ENCODE measurements at places on chromosomes 7 and 10.

GRCh38 chr10:7651853-7652470, 14.8 kb downstream of the ITIH5 start:
- DNase-seq, result no peak

GRCh38 chr7:113204415-113204814, 86.1 kb upstream of the SMIM30 start:
- DNase-seq, result no peak

DNA sequence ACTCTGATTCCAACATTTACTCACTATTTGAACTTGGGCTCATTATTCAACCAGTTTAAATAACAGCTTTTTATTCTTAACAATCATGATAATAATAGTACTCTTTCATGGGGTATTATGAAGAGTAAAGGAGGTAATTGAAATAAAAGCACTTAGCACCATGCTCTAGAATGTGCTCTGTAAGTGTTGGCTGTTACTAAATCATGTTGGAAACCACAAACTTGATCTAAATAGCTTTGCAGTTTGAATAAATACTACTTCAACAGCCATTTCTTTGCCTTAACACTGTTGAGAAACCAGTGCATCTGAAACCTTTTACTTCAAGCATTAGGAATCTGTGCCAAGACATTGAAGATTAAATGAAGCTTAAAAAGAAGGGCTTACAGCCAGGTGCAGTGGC, 7.9 kb upstream of the UPF2 start:
- DNase-seq, result no peak

GRCh38 chr10:75197906-75198305, 12.7 kb upstream of the VDAC2 start:
- DNase-seq, result no peak

- no peak for DNase-seq
Measured at GRCh38 chr10:122307669-122308416, 36.7 kb downstream of the BTBD16 start.

- no peak for DNase-seq
Measured at GRCh38 chr7:37234928-37235327, 213.7 kb downstream of the ELMO1 start.

DNA sequence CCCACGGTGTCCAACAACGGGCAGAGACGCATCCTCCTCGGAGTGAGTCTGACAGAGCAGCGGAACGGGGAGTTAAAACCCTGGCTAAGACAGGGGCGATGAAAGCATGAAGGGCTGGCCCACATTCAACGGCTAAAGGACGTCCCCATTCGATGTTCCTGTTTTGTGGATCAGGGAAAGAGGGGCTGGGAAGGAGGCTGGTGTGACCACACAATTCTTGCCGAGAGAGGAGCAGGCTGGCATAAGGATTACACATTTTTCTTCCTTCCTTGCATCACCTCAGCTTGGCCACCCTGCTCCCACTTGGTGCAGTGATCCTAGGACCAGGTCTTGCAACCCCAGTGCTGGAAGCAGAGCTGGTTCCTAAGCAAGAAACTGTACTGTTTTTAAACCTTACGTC, 67.7 kb downstream of the GNA12 start:
- no peak for DNase-seq

DNA sequence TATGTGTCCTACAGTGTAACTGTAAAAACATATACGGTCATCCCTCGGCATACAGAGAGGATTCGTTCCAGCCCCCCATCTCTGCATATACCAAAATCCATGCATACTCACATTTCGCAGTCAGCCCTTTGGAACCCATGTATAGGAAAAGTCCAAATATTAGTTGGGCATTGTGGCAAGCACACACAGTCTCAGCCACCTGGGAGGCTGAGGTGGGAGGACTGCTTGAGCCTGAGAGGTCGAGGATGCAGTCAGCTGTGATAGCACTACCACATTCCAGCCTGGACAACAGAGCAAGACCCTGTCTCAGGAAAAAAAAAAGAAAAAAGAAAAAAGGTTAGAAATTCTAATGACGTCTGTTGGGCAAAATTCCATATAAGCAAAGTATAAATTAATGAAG, 29.1 kb downstream of the MDH2 start:
- no peak for DNase-seq

DNA sequence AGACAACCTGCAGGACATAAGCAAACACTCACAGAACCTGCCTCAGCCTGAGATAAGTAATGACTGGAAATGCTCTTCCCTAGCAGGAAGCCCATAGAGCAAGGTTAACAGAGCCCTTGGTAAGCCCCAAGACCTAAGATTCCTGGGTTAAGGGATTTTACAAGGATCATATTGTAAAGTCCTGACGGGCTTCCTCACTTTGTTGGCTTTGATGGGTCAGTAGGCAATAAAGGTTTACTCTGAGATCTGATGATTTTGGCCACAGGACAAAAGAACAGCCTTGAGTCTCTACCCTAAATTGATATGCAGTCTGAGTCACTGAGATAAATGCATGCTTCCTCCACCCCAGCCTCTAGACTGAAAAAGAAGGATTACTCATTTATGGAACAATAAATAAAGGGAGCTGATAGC, 270.8 kb downstream of the HTR7 start:
- no peak for DNase-seq

DNA sequence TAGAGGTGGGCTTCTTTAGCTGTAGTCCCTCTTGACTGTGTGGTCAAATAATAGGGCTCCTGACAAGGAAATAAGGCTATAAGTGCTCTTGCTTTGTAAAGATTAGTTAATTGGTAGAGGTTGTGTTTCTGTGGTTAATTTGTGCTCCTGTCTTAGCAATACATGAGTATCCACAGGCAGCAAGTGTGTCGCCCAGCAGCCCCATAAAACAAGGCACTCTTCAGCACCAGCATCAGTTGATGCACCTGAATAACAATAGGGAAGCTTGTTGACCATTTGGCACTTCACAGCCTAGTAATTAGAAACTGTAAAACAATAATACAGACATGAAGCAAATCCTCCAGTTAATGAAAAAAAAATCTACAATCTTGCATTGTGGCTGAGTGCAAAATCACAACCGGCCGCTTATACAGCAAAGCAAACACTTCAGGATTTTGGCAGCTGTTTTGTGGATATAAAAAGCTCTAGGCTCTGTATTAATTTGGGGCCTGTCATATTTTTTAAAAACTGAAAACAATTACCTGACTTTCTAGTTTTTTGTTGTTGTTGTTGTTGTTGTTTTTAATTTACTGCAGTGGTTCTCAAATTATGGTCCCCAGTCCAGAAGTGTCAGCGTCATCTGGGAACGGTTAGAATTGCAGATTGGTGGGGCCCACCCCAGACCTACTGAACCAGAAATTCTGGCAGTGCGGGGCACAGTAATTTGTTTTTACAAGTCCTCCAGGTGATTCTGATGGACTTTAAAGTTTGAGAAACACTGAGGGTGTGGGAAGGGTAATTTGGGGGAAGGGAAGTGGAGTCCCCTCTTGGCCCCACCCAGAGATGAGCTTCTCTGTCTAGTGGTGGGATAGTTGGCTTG, 56.8 kb downstream of the AUTS2 start:
- no peak for DNase-seq

DNA sequence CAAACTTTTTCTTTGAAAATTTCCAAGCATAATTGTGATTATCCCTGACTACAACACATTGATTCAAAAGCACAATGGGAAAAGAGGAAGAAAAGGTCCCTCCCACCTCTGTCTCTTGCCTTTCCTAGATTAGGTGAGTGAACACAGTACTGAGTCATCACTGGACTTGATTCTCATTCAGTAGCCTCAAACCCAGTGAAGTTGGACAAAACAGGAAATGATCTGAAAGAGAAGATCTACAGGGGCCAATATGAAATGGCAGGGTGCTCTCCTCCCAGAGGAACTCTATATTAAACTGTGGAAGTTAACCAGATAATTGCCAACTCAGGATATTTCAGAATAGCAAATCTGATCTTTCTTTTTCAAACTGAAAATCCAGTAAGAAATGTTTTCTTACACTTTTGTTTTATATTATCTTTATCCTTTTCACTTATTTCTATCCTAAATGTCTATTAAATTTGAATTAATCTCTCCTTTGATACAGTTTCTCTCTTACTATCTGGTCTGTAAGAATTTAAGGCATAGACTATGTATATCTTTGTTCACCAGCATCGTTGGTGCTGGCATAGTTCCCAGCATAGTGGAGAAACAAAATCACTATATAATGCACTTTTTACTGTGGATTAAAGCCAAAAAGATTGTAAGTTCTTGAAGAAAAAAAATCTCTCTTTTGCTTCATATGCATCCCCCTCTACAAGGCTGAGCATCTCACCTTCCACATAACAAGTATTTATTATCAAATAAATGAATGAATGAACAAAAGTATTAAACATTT, 41.4 kb upstream of the IKZF1 start:
- no peak for DNase-seq

DNA sequence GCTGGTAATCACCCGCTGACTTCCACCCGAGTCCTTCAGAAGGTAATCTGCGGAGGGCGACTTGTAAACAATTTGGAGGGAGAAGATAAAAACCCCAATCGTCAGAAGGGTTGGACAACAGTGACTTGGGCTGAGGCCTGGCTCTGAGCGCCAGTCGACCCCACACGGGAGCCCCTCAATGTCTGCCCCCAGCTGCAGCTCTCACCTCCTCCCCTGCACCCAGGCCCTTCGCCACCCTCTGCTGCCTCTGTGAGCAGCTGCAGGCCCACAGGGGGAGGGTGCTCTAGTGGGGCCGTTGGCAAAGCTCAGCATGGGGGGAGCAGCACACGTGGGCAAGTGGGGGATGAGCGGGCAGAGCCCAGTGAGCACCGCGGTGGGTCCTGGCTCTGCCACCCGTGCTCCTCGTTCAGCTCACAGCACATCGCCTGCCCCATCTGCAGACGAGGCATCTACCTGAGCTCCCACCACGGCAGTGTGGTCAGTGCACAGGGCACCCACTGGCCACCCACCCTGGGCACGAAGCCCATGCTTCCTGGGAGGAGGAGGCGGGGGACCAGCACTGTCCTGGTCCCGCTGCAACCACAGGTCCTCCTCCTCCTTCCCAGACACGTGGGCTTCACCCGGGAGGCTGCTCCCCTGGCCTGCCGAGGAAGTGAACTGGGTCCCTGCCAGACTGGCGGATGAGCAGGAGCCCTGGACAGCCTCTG, 280.5 kb downstream of the ELFN1 start:
- DNase-seq, result no peak

GRCh38 chr10:12512332-12513002, 163.1 kb downstream of the CAMK1D start:
- DNase-seq, result no peak

GRCh38 chr10:96842896-96843723, 11.0 kb downstream of the LCOR start:
- no peak for DNase-seq

GRCh38 chr10:54993148-54993547, 192.1 kb upstream of the PCDH15 start:
- no peak for DNase-seq

GRCh38 chr10:18738835-18739234, 79.6 kb downstream of the ARL5B start:
- no peak for DNase-seq

GRCh38 chr10:64463406-64463805, 942.2 kb downstream of the REEP3 start:
- DNase-seq, result no peak

GRCh38 chr7:131522325-131522930, 34.0 kb downstream of the PODXL start:
- no peak for DNase-seq
